Stimulated activated CD8-positive, alpha-beta memory T cell treated with anti-CD3 and anti-CD28 coated beads, Interleukin-15, amount 100 ng/mL, for 4 hours (primary cell): ENCODE measurements at places on chromosomes 6 and 20.

- DNase-seq = no peak
Observed at GRCh38 chr6:156876302-156876701, 99.1 kb downstream of the ARID1B start.

- DNase-seq = no peak
Observed at GRCh38 chr6:30749554-30750378, 5.4 kb upstream of the IER3 start.

DNA sequence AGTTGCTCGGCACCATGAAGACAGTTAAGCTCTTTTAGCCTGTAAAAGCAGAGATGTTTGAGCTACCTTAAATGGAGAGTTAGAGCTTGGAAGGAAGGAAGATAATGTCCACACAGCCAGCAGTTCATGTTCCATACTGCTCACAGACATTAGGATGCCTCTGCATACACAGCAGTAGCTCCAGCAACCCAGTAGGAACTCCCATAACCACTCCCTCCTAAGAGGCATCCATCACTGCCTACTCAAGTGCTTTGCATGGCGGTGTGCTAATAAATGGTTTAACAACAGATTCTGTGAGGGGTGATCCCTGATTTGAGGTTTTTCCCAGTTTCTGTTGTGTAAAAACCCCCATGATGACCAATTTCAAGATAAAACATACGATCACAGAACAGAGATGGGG is 286.4 kb downstream of the HACE1 start:
- DNase-seq = no peak

DNA sequence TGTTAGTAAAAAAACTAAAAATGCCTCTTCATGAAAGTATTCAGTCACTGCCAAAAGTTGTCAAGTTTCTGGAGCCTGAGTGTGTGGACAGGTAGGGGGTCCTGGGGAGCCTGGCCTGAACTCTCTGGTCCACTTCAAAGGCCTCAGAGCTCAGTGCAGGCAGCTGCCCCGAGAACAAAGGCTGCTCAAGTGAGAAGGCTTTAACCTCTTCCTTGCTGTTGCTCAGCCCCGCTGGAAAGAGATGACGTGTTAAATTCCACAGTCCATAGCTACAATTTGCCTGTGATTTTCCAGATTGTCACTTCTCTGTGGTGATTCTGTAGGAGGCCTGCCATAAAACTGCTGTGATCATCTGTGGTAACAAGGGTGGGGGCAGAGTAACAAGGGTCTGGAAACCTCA is 96.9 kb downstream of the FAM120B start:
- DNase-seq = no peak

DNA sequence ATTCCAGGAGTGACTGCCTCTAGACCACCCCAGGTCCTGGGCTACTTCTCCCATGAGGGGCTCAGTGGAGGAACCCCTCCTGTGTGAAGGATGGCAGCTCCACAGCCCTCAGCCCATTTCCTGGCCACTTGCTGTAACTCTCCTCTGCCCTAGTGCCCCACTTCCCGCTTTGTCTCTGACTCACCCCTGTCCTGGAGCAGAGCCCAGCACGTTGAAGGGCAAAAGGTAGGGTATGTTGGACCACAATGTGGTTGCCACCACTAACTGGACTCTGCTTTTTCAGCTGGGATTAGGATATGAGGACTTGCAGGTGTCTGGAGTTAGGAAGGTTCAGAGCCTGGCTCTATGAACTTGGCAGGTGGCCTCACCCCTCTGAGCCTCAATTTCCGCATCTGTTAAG is 2.4 kb downstream of the MYBL2 start:
- no peak for DNase-seq

DNA sequence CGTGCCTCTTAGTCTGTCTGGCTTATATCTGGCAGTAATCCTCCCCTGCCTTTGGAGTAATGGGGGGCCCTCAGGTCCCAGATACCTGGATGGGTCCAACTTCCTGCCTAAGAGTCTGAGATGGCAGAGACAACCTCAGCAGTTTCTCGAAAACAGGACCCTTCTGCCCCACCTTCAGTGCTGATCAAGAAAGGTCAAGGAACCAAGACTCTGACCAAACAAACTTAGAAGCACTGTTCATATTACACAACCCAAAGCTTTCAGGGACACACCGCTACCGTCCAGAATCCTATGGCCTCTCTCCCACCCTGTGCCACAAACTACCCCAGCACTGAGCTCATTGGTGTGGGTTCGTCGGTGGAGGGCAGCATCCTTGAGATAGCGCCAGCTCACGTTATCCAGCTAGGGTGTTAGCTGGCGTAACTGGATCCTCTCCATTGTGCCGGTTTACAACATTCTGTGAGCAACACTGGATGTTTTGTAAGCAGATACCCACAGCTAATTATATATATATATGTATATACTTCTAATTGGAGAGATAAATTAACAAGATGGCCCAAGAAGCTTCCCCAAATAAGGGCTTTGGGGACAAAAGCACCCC is 7.6 kb upstream of the TMC2 start:
- no peak for DNase-seq

DNA sequence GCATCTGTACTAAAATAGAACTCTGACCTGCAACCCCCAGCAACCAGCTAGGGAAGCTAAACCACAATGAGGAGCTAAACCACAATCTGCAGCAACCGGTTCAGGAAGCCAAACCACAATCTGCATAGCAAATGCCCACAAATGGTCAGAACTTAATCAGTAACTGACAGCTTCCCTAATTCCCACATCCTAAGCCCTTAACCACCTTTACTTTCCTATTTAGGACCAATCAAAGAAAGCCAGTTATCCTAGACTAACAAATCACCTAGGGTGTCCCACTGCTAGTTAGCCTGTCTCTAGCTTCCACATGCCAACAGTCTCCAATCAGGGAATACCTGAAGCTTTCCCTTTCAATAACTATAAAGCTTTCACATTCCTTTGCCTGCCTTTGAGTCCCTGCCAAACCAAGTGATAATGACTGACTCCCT is 424.6 kb upstream of the PTCHD4 start:
- DNase-seq = no peak
